ENCODE measurements at places on chromosomes 4 and X.

- DNase-seq, result no peak
Observed at GRCh38 chr4:128560754-128561495, 248.6 kb upstream of the JADE1 start.

DNA sequence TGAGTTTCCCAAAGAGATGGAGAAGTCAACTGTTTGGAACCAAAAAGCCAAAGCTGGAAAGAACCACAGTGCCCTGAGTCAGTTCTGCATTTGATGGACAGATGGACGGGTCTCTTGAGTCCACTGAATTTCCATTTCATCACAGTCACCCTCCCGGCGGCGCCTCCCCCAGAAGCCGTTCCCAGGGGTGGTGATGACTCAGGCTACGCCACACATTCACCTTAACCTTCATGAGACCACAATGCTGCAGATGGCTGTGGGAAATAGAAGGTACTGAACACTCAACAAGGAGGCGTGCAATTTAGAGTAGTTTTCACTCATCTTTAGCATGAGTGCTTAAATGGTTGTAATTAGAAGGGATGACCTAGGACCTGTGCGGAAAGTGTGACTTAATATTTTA lies 61.3 kb downstream of the STOX2 start:
- DNase-seq, result no peak

DNA sequence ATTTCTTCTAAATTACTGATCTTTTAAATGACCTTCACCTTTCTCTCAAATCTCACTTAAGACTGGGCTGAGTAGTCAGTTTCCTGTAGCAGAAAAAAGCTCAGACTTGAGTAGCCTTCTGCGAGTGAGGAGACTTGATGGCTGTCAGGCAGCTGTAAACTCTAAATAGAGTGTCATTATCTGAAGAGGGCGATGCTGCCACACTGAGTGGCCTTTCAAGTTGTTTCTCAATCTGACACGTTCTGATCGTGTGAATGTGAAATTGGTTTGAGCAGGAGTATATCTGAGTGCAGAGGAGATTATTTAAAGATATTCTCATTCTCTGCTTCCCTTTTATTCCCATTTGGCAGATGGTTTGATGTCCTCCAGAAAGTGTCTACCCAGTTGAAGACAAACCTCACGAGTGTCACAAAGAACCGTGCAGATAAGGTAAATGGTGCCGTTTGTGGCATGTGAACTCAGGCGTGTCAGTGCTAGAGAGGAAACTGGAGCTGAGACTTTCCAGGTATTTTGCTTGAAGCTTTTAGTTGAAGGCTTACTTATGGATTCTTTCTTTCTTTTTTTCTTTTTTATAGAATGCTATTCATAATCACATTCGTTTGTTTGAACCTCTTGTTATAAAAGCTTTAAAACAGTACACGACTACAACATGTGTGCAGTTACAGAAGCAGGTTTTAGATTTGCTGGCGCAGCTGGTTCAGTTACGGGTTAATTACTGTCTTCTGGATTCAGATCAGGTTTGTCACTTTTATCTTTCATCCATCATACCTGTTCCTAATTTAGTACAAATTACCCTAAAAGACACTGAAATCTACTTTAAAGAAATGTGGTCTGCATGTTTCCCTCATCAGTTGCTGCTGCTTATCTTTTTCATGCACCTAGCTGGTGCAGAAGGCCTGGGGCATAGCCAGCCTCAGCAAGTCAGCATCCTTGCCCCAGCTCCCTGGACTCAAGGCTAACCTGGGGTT lies 74.3 kb upstream of the MSANTD1 start:
- no peak for DNase-seq

DNA sequence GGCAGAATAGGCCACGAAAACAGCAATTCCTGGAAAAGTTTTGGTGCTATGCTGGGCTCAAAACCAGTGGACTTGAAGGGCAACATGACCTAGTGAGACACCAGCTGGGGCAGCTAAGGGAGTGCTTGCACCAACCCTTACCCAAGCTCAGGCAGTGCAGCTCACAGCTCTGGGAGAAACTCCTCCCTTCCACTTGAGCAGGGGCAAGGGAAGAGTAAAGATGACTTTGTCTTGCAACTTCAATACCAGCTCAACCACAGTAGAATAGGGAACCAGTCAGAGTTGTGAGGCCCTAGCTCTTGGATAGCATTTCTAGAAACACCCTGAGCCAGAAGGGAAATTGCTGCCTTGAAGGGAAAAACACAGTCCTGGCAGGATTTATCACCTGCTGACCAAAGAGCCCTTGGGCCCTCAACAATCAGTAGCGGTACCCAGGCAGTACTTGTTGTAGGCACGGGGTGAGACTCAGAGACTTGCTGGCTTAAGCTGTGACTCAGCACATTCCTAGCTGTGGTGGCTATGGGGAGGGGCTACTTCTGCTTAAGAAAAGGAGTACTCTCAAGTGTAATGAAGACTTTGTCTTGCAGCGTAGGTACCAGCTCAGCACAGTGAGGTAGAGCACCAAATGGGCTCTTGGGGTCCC lies 19.7 kb upstream of the ABCG2 start:
- DNase-seq, result peak; percentile 45

GRCh38 chr4:56958111-56958517 lies 19.3 kb downstream of the NOA1 start:
- no peak for DNase-seq

GRCh38 chrX:153903991-153904957 lies at the start of gene AVPR2:
AVPR2 (plus strand) TSS chrX:153904673; CDS start chrX:153905146, 473 bp downstream.
- DNase-seq, result no peak

- DNase-seq, result no peak
Observed at GRCh38 chr4:37531151-37531550, 155.0 kb downstream of the RELL1 start.

DNA sequence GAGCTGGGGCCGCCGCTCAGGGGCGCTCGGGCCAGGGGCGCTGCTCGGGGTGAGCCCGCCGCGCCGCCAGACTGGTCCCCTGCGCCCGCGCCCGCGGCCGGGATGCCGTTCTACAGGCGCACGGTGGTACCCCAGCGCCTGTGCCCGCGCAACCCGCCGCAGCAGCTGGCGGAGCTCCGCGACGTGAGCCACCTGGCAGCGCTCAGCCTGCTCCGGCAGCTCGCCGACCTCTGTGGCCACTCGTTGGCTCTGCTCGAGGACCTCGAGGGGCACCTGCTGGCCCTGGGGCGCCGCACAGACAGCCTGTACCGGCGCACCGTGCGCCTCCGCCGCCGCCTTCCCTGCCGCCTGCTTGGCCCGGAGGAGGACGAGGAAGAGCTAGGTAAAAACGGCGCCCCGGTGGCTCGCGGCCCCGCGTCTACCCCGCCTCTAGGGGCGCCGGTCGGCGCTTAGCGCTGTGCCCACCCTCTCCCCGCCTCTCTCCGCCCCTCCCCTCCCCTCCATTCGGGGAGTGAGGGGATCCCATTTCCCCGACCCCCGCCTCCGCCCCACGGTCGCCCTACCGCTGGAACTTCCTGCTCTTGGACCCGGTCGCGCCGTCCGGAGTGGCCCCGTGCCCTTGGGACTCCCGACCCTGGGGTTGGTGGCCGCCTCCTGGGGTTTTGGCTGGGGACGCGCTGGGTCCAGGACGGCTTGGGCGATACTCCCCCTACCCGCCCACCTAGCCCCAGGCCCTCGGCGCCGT lies 513 bp downstream of the NHSL2 start:
- no peak for DNase-seq

DNA sequence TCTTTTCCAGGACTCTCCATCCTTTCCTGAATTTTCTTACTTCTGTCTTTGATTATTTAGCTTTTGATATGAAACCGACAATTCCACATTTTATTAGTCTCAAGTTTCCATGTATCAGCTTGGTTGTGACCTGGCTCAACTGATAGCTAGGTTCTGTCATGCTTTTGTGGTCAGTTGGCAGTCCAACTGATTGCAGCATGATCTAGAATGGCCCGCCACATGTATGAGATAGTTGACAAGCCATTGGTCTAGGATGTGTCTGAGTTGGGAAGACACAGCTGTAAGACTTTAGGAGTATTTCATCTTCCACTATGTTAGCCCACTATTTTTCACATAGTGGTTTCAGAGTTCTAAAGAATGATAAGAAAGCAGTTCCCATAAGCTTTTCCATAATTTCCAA lies 117.5 kb upstream of the GRID2 start:
- no peak for DNase-seq

DNA sequence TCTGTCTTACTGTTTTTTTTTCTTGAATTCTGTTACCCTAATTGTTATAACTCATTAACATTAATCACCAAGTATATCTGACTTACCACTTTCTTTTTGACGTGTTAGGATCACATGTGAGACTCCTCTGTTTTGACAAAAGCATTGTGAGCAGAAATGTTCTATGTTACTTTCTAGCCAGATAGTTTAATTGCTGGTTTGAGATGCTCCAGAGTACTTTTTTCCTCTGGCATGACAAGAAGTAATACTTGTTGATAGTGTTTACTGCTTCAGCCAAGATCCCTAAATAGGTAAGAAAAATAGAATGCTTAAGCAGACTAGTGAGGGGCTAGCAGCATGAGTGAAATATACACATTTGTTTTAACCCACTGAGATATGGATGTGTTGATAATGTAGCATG lies 303.9 kb upstream of the PABPC4L start:
- DNase-seq, result no peak

- no peak for DNase-seq
Observed at GRCh38 chr4:125703443-125703842, 388.7 kb downstream of the FAT4 start.

- no peak for DNase-seq
Observed at GRCh38 chrX:110944311-110944750, 148.7 kb upstream of the CHRDL1 start.

DNA sequence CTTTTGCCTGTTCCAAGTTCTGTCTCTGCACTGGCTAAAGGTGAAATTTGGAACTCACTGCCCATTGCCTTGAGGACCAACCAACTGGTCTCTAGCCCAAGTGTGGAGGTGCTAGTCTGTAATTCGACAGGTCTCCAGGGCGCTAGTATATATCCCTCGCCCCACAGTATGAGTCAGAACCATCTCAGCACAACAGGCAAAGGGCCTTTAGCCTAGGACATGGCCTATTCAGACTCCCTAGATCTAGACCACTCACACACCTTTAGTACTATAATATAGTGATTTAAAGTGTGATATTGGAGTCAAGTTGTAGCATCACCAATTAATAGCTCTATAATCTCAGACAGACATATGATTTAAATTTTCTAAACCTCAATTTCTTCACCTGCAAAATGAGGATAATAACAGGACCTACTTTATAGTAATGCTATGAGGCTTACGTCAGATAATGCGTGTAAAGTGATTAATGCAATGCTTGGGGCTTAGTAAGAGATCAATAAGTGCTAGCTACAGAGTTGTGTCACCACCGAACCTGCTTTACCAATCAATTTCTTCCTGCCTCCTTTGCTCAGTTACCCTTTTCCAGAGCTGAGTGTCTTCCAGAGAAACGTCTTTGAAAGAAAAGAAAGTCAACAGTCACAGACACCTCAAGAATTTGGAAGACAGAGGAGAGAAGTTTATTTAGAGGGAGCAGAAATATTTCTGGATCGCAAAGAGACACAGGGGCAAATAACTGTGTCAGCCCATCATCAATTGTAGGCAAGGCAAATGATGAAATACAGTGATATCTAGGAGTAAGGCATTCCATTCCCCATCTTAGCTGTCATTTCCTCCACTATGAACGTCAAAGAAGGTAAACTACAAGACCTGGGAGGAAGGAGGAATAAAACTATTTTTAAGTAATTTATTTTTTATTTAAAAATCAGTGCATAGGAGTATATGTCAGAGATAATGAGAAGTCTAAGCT lies 2.3 kb downstream of the NOX1 start:
- DNase-seq, result no peak

GRCh38 chr4:156805696-156806095 lies 165.9 kb downstream of the PDGFC start:
- no peak for DNase-seq

DNA sequence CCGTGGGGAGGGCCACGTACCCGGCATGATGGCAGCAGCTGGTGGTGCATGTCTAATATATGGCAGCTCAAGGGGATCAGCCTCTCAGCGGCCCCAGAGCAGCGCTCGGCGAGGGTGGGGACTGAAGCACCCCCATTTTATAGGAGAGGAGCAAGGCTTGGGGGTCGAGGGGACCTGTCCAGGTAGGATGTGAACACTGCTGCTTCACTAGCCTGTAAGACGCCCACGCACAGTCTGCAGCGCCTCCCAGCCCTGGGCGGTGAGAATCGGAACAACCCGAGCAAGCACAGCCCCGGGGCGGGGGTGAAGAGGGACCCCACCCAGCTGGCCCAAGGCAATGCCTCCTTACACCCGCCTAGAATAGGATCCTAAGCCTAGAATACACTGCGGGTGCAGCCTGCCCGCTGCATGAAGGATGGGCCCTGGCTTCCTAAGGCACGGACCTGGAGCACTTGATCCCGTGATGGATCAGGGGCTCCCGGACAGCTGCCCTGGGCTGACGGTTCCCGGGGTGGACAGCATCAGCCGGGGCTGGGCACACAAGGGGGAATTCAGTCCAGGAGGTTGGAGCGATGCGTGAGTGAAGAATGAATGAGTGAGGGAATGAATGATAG lies 17.6 kb downstream of the ADRA2C start:
- DNase-seq, result no peak

DNA sequence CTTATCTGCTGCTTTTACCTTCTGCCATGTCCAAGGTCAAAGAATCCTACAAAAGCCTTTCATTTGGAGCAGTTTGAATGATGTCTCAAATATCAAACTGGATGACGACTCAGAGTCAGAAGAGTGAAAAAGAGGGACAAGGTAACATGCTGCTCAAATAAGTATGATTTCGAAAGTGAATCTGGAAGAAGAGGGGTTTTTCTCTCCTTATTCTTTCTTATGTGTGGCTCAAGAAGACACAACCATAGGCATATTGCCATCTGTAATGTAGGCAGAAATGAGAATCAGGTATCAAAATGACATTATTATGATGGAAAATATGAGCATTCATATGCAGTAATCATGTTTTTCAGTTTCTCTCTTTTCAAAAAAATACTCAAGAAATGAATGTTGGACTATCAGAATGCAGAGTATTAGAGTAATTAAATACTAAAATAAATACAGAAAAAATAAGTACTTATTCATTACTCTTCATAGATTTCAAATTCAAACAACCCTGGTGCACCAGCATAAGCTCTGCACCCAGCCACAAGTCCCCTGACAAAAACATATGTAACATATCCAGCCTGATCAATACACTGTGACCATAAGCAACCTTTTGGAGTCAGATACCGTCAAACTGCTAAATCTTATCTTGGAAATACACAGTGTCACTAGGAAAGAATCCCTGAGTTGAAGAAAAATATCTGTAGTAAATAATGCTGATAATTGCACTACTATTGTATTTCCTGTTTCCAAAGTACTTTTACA lies 468.6 kb downstream of the INPP4B start:
- no peak for DNase-seq

Data from CD4-positive, alpha-beta T cell treated with Interleukin-4 for 1 hour (primary cell).